Suppressor macrophage treated with lipopolysaccharide for 1 hour (primary cell): ENCODE measurements at places on chromosomes 5 and 9.

DNA sequence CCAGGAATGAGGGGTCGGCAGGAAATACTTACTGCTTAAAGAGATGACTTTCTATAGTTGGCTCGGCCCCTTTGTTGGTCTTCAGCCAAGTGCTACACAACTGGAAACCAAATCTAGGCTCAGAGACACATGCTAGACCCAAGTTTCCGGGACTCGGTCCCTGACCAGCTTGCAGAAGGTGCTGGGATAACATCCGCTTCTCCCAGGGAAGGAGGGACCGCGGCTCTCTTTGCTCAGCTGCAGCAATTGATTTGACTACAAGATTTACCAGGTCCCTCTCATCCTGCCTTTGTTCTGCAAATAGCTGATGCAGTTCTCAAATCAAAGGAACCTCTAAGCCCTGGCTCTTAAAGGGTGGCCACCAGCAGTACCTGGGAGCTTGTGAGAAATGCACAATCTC, 314.7 kb downstream of the MLLT3 start:
- no peak for DNase-seq

- DNase-seq, result no peak
Observed at GRCh38 chr5:172972552-172972951, 11.0 kb upstream of the ATP6V0E1 start.

DNA sequence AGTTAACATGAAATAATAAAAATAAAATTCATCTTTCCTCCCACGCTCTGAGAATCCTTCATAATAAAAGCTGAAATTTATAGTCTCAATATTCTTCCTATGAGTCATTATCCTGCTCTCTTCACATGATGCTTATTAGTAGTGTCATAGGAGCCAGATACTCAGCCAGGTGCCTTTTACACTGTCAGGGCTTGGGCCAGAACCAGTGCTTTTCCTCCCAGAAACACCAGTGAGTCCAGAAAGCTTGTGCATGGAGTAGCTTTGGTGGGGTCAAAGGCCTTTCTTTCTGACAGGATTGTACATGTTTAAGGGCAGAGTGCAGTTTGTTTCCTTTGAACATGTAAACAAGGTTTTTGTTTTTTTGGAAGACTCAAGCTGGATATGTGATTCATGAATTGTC, 6.8 kb downstream of the LSM11 start:
- DNase-seq, result no peak

- DNase-seq, result no peak
Observed at GRCh38 chr9:88642336-88642735, 107.4 kb downstream of the NXNL2 start.

DNA sequence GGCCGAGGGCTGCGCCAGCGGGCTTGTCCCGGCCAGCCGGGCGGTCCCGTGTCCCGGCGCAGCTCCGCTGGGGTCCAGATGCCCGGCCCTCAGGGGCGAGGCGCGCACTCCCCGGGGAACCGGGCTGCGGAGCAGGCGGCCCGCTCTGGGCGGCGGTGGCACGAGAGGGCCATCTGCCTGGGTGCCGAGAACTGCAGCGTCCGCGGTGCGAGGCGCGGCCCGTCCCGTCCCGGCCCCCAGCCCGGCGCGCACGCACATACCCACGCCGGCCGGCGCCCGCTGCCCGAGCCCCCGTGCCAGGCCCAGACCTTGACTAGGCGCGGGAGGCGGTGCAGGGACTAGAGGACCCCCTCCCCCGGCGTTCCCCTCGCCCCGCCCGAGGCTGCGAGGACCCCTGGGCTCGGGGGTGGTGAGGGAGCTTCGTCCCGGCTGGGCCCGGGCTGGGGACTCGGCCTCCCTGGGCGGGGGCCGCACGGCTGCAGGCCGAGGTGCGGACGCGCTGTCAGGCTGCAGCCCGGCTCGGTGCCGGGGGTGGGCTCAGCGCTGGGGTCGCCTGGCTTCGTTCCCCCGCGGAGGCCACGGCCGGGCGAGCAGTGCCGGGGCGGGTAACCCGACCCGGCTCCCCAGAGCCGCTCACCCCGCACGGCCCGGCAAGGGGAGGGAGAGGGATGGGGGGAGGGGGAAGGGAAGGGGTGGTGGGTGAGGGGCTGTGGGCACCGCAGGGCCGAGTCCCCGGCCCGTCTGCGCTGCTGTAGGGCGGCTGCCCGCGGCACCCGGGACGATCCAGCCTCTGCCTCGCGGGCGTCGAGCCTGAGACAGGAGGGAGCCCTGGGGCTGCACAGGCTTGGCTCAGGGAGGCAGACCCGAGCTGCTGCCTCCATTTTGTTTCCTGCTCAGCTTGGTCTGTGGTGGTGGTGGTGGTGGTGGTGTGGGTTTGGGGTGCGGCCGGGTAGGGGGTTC, 1.2 kb upstream of the NSD1 start:
- DNase-seq, result no peak

GRCh38 chr5:159887050-159887449, 29.2 kb upstream of the ADRA1B start:
- DNase-seq, result no peak

- peak; percentile 66 for DNase-seq
Observed at GRCh38 chr5:181173027-181173419, 25.6 kb downstream of the OR2V2 start.

GRCh38 chr9:13377171-13377925, 97.9 kb upstream of the MPDZ start:
- DNase-seq, result no peak

DNA sequence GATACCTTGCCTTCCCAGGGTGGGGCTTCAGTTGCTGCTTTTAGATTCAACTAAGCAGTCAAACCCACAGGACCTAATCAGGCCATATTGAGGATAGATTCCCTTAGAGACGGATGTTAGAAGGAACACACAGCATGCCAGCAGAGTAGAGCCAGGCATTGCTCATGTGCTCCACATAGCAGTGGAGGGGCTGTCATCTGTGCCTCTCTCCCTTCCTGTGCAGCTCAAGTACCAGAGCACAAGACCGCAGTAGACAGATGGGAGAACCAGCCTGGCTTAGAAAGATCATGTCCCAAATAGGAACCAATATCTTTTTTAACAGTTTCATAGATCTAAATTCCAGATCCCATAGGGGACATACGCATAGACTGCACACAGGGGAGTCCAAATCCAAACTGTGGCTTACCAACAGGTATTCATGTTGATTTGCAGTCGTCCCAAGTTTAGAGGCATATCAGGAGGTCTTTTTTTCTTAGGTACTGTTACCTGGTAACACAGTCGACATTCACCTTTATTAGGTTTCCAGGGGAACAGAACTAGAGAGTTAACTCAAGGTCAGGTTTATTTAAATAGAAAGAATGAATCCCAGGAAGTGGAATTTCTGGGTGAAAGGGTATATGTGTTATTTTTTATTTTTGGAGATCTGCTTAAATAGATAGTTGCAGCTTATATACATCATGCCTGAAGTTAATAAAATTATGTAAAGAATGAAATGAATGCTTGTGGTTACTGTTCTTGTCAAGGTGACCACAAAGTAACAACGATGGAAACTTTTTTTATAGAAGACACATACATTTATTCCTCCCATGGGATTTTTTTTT, 43.5 kb upstream of the PCAT7 start:
- DNase-seq, result no peak

DNA sequence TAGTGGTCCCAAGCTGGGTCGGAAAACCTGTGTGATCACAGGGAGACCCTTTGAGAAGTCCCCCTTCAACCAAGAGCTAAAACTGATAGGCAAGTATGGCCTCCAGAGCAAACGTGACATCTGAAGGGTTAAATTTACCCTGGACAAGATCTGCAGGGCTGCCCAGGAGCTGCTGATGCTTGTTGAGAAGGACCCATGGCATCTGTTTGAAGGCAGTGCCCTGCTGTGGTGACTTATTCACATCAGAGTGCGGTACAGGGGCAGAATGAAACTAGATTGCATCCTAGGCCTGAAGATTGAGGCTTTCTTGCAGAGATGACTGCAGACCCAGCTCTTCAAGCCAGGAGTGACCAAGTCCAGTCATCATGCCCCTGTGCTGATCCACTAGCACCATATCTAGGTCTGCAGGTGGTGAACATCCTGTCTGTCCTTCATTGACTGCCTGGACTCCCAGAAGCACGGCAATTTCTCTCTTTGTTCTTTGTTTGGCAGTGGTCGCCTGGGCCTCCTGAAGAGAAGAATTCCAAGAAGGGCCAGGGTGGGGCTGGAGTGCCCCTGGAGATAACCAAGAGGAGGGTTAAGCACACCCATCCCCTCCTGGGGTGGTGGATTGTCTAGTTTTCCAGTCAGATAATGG, 25.7 kb upstream of the CHD1 start:
- no peak for DNase-seq

GRCh38 chr9:106758911-106759310, 104.1 kb upstream of the ZNF462 start:
- DNase-seq, result no peak

DNA sequence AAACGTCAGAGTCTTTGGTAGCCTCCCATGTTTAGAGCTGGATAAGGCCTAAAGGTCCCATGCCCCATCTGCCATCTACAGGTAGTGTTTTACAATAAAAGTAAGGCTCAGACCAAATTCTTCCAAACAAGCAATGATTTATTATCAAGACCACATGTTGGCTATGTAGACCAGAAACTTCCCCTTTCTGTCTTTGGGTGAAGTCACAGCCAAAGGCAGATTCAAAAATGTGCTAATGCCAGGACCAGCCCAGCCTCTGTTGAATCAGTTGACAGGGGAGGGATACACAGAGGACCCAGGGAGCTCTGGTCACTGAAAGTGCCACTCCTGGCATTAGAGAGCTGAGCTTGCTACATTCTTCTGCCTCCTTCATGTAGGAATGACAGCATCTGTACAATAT, 360.8 kb downstream of the NTRK2 start:
- DNase-seq, result no peak

DNA sequence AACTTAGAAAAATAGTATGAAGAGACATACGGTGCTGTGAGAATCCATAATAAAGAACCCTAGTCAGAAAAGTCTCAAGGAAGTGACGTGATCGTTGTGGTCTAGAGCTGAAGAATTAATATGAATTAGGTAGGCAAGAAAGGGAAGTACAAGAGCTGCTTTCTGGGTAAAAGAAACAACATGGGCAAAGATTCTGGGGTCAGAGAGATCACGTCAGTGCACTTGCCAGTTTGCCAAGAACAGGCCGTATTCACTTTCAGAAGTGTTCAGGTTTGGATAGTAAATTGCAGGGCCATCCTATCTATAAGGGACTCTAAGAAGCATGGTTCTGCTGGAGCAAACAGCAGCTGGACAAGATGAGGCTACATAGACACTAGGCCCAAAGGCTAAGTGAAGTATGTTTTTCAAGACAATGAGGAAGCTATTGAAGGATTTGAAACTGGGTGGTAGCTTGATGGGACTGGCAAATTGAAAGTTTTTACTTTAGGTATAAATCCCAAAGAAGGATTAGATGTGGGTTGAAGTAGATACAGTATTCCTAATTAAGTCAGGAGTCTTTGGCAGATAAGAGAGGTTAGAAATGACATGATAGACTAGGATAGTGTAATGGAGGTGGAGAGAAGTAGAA, 4.8 kb upstream of the CHD1 start:
- peak; percentile 82 for DNase-seq

GRCh38 chr5:95731571-95732554, 727 bp downstream of the RHOBTB3 start:
- peak; percentile 63 for DNase-seq

DNA sequence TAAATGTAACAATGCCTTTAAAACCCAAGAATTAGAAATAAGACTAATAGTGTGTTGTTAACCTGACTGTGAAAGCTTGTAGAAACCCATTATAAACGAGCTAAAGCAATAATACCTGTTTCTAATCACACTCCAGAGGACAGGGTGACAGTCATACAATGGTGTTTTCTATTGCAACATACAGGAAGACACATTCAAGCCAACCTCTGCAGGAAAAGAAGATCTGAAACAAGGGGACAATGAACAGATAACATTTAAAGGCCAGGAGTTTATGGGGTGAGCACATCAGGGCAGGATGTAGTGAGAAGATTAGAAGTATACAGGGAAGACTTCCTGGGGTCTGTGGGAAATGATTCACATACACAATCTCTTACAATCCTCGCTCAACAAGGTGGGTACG, 13.8 kb downstream of the BARHL1 start:
- DNase-seq, result no peak

GRCh38 chr9:95181835-95182234, 135.7 kb downstream of the FANCC start:
- DNase-seq, result no peak

DNA sequence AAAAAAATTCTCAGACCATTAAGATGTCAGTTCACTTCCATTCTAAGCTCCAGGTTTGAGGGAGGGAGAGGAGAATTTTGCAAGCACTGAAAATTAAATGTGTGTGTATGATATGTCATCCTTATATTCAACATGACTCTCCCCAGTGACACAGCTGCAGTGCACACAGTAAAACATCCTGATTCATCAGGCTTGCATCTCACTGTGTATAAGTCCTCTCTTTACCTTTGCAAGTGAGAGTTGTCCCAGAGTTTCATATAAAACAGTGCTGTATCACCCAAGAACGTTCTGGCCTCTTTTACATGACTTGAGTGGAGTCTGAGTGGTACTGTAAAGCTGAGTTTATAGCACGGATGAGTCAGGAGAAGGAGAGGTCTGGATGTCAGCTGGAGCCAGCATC, 50.0 kb downstream of the DMRT2 start:
- DNase-seq, result no peak

GRCh38 chr9:18215626-18216025, 258.3 kb upstream of the ADAMTSL1 start:
- no peak for DNase-seq

- DNase-seq, result no peak
Observed at GRCh38 chr9:33995449-33995848, 53.2 kb downstream of the UBAP2 start.

DNA sequence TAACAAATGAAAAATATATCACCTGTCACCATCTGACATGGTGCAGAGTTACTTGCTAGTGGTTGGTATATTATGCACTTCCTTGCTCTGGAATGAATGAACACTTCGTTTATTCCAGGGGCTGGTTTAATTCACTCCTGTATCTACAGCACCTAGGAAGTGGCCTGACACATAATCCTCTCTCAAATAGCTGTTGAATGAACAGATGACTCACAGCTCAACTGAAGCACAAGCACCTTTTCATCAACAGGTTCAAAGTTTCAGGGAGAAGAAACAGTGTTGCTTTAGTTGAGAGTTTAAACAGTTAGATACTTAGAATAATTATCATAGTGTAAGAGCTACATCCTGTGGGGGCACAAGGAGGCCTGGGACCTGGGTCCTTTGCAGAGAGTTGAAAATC, 135.0 kb upstream of the DAP start:
- no peak for DNase-seq

GRCh38 chr9:114300153-114300845, 22.6 kb upstream of the ORM1 start:
- DNase-seq, result no peak

GRCh38 chr9:116337015-116337414, 183.4 kb downstream of the PAPPA start:
- no peak for DNase-seq

DNA sequence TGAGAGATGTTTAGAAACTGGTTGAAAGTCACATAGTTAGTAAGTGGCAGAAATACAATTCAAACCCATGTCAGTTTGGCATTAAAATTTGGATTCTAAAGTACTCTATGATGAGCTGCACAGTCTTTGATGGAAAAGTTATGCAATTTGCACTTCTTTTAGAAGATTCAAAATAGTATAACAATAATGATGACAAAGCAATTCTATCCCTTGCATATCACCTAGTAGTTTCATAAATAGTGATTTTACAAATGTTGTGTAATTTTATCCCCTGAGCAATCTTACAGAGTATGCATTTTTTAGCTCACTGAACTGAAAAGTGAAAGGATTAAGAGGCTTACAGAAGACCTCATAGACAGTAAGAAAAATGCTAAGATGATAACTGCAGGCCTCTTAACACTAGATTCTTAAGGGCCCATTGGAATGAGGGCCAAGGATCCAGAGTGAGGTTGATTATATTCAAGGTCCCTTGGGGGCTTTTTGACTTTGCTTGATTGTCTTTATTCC, 3.7 kb downstream of the C5orf46 start:
- no peak for DNase-seq

- no peak for DNase-seq
Observed at GRCh38 chr9:115615000-115615401, 497.0 kb upstream of the TNC start.
